Psoas muscle (tissue), 8 donors: ENCODE measurements at places on chromosomes 6 and 20. TPM values are rescaled to one million over a fixed set of nuclear protein-coding genes. Genes with fewer than 3 reads are reported as not detected.

Gene HLA-DQB1
- 8.2 TPM for polyA plus RNA-seq

Gene CCN6
- polyA plus RNA-seq: 0.01 TPM

Gene MOG
- not detected for polyA plus RNA-seq

Gene CAP2
- 202 TPM for polyA plus RNA-seq

Gene ACOT8
- polyA plus RNA-seq: 20.2 TPM

Gene KCNG1
- 0.03 TPM for polyA plus RNA-seq

Gene LKAAEAR1
- not detected for polyA plus RNA-seq

Gene DUSP15
- 0.17 TPM for polyA plus RNA-seq

Gene C6orf132
- 0.13 TPM for polyA plus RNA-seq

Gene RIPPLY2
- polyA plus RNA-seq: not detected

Gene KCNQ2
- 0.01 TPM for polyA plus RNA-seq

Gene CLPSL1
- not detected for polyA plus RNA-seq

Gene SLPI
- 295 TPM for polyA plus RNA-seq

Gene PTCRA
- polyA plus RNA-seq: 0.09 TPM

Gene CHRNA4
- 0.01 TPM for polyA plus RNA-seq

Gene C20orf96
- 1.9 TPM for polyA plus RNA-seq

Gene KCNK16
- not detected for polyA plus RNA-seq

Gene MDC1
- polyA plus RNA-seq: 10.9 TPM

Gene SUPT3H
- 1.7 TPM for polyA plus RNA-seq

Gene CRISP2
- polyA plus RNA-seq: not detected

Gene POU3F2
- polyA plus RNA-seq: not detected

Gene FAM209B
- polyA plus RNA-seq: 0.41 TPM

Gene DDRGK1
- polyA plus RNA-seq: 71.7 TPM

Gene RIN2
- polyA plus RNA-seq: 4.4 TPM

Gene SYNDIG1
- polyA plus RNA-seq: not detected

Gene DNMT3B
- 0.19 TPM for polyA plus RNA-seq

Gene MTFR2
- polyA plus RNA-seq: 0.62 TPM

Gene DEFB132
- polyA plus RNA-seq: not detected

Gene EYA4
- 12.8 TPM for polyA plus RNA-seq

Gene EDN1
- polyA plus RNA-seq: 0.68 TPM

Gene SIRPB1
- polyA plus RNA-seq: 0.73 TPM
